ENCODE measurements at places on chromosomes 2 and 18.
A peak's percentile ranks its signal among the peaks of the same experiment; 100 is the strongest.

- DNase-seq: no peak
Measured at GRCh38 chr2:95362486-95362885, 40.0 kb upstream of the FAHD2A start.

- DNase-seq: no peak
Measured at GRCh38 chr2:79120194-79120713, at the start of gene REG1A. TSS of gene REG1A (plus strand) at chr2:79120488. CDS start at chr2:79120862, 374 bp downstream.

DNA sequence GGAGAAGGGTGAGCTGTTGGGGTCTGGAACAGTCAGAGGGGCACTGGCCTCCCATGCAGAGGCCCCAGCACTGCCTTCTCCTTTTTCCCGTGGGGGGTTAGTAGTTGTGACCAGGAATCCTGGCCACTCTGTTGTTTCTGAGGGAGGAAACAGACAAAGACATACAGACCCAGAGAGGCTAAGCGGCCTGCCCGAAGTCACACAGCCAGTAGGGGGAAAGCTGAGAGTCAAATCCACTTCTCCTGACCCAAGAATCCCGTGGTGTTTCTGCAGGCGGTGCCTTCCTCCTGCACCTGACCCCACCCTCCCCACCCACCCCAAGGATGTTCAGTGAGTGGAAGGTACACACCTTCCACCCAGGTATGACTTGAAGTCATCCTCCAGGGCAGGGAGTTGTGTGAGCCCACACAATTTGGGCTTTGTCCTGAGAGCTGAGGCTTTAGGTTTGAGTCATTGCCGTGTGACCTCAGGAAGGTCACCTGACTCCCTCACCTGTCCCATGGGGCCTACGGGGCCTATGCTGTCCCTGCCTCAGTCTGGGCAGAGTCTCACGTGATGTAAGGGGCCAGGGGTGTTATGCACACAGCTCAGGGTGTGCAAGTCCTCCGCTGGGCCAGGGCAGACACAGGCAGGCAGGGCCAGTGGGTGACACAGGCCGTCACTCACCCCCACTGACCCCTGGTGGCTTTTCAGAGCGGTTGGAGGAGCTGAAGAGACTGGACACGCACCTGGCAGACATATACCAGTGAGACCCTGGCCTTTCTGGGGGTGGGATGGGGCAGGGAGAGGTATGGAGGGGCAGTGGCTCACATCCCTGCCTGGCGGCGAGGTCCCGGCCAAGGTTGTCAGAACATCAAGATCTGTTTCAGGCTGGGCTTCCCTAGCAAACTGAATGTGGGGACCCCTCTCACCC, 5.0 kb downstream of the NT5DC4 start:
- peak; percentile 43 for DNase-seq

DNA sequence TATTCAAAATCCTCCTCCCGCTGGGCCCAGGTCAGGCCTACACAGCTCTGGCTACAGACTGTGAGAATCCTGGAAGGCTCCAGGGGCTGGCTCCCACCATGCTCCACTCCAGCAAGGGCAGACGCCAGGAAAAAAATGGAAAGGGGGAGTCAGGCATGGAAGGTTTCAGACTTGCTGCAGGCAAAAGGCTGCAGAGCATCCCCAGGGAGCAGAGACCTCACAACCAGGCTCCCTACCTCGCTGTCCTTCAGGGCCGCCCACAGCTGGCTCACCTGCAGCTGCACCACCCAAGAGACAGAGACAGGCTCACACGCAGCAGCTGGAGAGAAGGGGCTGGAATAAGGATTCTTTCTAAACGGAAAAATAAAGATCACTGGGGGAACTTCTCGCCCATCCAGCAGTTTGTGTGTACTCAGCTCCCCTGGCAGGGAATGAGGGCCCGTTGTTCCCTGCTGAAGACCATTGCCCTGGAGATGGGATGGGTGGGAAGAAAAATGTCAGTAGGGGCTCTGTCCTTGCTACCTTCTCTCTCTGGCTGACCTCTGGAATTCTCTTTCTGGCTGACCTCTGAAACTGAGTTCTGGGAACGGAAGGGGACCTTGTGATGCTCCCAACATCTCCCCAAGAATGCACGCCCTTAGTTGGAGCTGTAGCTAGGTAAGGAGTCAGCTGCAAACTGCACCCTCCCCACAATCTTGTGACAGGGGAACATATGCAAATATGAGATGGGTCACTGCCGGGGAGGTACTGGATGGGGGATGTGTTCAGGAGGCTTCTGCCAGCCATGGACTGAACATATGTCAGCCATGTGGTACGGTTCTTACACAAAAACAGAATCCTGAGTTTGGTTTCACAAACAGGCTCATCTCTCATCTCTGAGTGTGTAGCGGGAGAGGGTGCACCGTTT, 34.5 kb downstream of the BCL2 start:
- DNase-seq: peak; percentile 31

DNA sequence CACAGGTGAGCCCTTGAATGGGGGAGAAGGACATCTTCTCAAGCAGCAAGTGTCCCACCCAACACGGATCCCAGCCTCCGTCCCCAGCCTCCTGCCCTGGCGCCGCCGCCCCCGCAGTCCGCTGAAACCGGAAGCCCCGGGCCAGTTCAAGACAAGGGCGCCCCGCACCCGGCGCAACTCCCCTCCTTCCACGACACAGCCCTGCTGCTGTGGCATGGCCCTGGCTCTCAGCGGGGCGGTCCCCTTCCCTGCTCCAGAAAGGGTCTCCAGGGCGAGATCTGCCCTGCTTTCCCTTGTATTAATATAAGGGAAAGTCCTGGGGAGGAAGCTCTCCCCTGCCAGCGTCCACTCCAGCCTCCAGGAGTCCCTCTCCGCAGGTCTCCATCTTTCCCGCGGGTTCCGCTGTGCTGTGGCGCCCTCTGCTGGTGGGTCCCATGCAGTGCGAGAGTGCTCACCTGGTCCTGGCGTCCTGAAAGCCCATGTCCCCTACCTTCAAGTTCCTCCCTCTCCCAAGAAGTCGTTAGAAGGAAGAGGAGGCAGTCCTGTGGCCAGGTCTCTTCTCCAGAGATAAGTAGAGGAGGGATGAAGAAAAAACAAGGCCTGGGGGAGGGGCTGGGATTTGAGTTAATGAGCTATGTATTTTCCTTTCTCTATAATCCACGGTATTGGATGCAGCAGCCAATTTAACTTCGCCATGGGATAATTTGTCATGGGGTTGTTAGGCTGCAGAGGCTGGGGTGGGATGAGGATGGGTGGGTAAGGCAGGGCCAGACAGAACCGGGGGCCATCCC, 176.0 kb downstream of the SMAD2 start:
- no peak for DNase-seq

GRCh38 chr2:20187331-20187730, 37.6 kb downstream of the SDC1 start:
- no peak for DNase-seq

GRCh38 chr2:124640221-124640750, 615.2 kb downstream of the CNTNAP5 start:
- DNase-seq: no peak

DNA sequence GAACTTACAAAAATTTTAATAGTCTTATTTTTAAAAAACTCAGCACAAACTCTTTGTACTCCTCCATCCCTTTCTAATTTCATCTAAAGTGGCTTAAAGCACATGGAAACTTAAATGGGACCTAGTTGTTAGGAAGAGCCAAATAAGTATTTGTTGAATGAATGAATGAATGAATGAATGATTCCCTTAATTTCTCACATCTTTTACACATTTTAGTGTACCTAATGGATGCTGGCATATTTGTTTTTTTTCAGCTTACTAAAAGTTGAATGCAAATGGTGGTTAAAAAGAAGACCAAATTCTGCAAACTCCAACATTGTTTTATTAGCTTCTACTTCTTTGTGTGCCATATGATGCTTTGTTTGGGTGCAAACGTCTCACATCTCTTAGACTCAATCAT, 89.6 kb downstream of the KYNU start:
- DNase-seq: no peak

GRCh38 chr2:67311536-67311935, 85.6 kb upstream of the ETAA1 start:
- DNase-seq: no peak

DNA sequence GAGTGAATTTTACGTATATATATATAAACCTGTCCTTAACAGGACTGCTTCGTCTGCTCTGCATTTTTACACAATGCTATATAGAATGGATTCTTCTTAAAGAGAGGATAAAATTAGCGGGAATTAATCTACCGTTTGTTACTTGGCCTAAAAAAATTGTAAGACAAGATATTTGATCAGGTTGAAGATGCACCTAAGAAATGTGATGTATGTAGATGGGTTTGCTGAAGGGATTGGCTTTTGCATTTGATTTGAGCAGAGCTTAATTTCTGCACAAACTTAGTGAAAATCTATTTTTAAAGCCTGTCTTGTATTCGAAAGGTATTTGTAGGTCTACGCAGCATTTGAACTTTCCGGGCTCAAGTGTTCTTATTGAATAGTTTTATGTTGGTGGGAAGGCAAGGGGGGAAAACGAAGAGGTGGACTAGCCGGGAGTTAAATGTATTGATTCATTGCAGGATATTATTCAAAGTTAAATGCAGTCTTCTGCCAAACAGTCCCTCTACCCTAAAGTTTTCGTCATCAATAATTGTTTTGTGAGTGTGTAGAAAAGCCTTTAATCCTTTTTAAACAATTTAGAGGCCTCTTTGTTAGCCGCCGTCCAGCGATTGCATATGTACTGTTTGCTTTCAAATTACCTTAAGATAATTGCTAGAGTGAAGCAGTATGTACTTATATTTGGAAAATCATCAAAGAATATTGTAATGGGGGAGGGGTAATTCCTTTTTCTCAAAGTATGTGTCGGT, 1.2 kb downstream of the PPP1CB start:
- DNase-seq: no peak

GRCh38 chr18:64410685-64411084, 261.8 kb upstream of the LINC00305 start:
- no peak for DNase-seq

- peak; percentile 75 for DNase-seq
Measured at GRCh38 chr2:162838136-162838497, 450 bp downstream of the KCNH7 start.

DNA sequence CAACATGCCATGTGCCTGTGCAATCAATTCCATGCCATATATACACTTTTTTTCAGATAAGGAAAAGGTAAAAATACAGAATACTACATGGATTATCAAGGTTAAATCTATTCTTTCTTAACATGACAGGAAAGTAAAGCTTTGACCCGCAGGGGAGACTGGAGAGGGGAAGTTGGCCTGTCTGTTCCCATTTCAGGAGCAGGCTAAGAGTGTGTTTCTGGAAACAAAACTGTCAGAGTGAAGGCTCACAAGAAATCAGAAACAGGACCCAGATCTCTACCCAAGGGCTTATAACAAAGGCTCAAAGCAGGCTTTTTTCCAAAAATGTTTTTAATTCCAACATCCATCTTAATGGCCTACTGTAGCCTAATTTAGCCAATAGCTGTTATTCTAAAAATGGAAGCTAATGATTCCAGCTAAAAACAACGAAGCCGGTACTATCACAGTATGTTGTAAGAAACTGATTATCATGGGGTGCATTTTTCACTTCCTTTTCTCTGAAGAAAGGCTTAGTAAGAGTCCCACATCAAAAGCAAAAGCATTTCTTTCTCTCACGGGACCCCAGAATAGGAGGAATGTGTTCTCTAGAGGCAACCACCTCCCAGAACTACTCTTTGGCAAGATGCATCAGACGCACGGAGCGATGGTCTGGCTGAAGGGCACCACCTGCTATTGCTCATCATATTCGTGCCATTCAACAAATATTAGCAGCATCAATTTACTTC, 41.4 kb downstream of the FECH start:
- no peak for DNase-seq

GRCh38 chr2:23495661-23496114, 110.7 kb downstream of the KLHL29 start:
- no peak for DNase-seq

GRCh38 chr2:5694306-5694705, 2.1 kb downstream of the SOX11 start:
- no peak for DNase-seq

- no peak for DNase-seq
Measured at GRCh38 chr18:12598181-12598930, 59.6 kb downstream of the SPIRE1 start.

DNA sequence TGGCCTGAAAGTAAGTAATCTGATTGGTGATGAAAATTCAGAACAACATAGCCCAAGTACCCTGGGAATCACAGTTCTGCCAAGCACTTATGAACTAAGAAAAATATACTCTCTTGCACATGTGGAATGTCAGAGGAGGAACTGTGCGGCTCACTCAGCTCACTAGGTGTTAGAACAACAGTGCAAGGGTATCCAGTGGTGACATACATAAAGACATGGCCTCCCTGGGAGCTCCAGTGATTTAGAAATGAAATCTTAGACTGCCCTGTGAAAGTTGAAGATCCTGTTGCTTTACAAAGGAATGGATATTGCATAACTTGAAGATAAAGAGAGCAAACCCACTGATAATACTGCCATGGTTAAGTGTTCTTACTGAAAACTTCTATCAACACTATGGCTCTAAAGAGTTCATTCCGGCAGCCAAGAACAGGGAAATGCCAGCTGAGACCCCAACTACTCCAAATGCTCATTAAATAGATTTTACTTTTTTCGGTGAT, 246.2 kb downstream of the ARHGAP15 start:
- no peak for DNase-seq

DNA sequence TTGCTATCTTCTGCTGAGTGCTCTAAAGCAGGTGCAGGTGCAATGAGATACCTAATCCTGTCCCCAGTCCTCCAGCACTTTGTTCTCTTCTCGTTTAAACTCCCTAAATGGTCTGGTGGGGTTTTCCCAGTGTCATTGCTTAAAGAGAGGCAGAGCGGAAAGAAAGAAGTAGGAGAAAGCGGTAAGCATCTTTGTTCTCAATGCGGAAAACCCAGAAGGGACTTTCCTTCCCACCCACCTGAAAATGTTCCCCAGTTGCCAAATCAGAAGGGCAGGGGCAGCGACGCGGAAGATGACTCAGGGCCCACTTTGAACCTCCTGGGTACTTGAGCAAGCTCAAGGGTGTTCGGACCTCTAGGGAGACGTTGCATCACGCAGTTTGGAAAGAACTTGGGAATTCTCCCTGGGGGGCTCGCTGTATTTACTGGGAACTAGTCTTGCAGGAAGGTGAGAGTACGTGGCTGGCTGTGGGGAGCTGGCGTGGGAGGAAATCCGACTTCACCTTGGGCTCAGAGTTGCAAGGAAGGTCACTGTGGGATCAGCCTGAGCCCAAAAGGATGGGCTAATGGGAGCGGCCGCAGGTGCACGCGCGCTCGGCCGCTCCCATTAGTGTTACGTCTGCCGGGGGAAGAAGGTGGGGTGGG, 589 bp upstream of the SGPP2 start:
- peak; percentile 57 for DNase-seq

- no peak for DNase-seq
Measured at GRCh38 chr18:73780218-73780617, 367.4 kb downstream of the FBXO15 start.

DNA sequence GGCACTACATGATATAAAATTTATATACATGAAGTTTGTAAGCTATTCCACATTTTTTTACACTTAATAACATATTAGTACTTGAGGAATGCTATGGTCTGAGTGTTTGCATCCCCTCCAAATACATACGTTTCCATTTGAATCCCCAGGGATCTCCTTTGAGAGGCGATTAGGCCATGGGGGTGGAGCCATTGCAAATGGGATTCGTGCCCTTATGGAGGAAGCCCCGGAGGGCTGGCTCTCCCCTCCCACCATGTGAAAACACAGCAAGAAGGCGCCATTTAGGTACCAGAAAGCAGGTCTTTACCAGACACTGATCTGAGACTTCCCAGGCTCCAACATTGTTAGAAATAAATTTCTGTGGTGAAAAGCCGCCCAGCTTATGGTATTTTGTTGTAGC, 20.8 kb upstream of the MBP start:
- no peak for DNase-seq

GRCh38 chr18:6644836-6645627, 84.5 kb upstream of the ARHGAP28 start:
- no peak for DNase-seq

Data from NCI-H526 (cell line).